ENCODE measurements at places on chromosomes 1 and 21. TPM values are rescaled to one million over a fixed set of nuclear protein-coding genes. Genes with fewer than 3 reads are reported as not detected.
A peak's percentile ranks its signal among the peaks of the same experiment; 100 is the strongest.

The VHLL gene
- not detected for total RNA-seq

The HTR1D gene
- total RNA-seq, result 0.54 TPM

The CGN gene
- total RNA-seq, result 50.7 TPM

The MEX3A gene
- total RNA-seq, result 63.9 TPM

The OLFML3 gene
- total RNA-seq, result 130 TPM

The C1QB gene
- not detected for total RNA-seq

The F13B gene
- total RNA-seq, result not detected

The HSPA6 gene
- total RNA-seq, result not detected

The GSTM5 gene
- 27.9 TPM for total RNA-seq

The FCER1G gene
- total RNA-seq, result 4.3 TPM

The KRTAP10-4 gene
- not detected for total RNA-seq

The KIRREL1 gene
- 66.8 TPM for total RNA-seq

- peak overlapping the region; percentile 33 for H3K4me3 ChIP-seq
- no peaks in the 10 kb centered on the region for H3K36me3 ChIP-seq
- peaks cover 35% of the 10 kb centered on the region for H3K4me1 ChIP-seq
- H3K27ac ChIP-seq, result no peak overlapping the region
- H3K27me3 ChIP-seq, result peaks cover 36% of the 10 kb centered on the region
Observed at GRCh38 chr1:165353731-165354671, 2.5 kb downstream of the LMX1A start.

DNA sequence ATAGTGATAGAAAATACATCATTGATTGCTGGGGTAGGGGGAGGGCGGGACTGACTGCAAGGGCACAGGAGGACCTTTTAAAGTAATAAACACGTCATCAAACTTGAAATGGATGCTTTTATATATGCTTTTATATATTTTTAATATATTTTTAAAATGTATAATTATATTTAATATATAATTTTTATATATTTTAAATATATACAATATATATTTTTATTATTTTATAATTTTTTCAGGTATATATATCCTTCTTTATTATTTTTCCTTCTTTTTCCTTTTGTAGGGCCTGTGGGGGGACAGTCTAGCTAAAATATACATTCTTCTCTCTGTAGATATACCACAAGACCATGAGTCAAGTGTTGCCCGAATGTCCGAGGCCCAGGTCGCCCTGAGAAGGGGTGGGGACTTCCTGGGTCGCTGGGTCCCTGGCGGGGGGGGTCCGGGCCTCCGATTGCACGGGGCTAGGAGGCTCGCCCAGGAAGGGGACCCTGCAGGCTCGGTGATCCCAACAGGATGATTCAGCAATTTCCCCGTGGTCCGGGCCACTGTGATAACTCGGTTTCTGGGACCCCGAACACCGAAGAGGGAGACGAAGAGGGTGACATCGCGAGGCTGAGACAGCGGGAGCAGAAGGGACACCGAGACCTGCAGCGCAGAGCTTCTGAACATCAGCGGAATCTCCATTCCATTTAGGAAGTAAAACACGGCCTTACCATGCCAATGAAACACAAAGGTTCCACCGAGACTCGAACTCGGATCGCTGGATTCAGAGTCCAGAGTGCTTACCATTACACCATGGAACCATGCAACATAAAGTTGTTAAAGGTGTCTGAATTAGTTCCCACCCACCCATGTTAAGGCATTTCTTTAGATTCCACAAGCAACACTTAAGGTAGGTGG is 112.5 kb upstream of the NBPF11 start:
- peaks cover 2% of the 10 kb centered on the region for H3K27me3 ChIP-seq
- no peak overlapping the region for H3K27ac ChIP-seq
- DNase-seq, result no peak
- peak overlapping the region; percentile 96 for H3K4me3 ChIP-seq

DNA sequence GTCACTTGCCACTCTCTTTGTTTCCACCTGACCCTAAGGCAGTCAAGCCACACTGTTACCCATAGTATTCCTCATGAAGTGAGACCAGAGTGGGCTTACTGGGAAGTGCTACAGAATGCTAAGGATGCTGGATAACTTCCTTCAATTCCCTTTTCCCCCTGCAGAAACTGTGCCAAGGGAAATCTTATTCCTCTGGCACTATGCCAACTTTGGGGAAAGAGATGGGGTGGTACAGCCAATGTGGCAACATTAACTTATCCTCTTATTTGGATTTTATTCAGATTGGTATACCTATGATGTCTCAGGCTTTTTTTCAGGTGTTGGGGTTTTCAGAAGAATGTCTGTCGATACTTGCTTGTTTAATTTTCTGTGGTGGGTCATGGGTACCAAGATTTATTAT is 599.4 kb upstream of the PBX1 start:
- no peak for DNase-seq
- H3K4me3 ChIP-seq, result no peak overlapping the region
- H3K36me3 ChIP-seq, result no peaks in the 10 kb centered on the region
- peaks cover 2% of the 10 kb centered on the region for H3K27me3 ChIP-seq

GRCh38 chr1:157137046-157137407 is 1.2 kb downstream of the ETV3 start:
- peaks cover 38% of the 10 kb centered on the region for H3K36me3 ChIP-seq
- DNase-seq, result no peak
- H3K27me3 ChIP-seq, result peaks cover 9% of the 10 kb centered on the region

- H3K27ac ChIP-seq, result no peak overlapping the region
- H3K4me1 ChIP-seq, result peaks cover 30% of the 10 kb centered on the region
- no peak overlapping the region for H3K4me3 ChIP-seq
- H3K27me3 ChIP-seq, result peaks cover 5% of the 10 kb centered on the region
- peaks cover 29% of the 10 kb centered on the region for H3K36me3 ChIP-seq
- no peak for DNase-seq
Observed at GRCh38 chr1:91697416-91697815, 188.5 kb downstream of the TGFBR3 start.

DNA sequence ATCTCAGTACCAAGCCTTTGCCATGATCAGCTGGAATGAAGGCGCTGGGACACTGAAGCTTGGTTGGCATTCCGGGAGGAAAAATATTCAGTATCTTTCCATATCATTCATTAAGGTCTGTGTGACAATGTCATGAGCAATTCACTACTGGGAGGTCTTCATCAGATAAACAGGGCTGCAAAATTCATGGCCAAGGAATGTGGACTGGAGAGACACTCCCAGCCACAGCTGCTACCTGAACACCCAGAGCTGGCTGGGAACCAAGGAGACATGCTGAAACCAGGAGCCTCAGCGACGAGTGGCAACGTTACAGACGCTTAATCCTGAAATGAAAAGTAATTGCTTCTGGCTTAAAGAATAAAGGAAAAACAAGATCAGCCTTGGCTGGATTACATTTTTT is 30.6 kb upstream of the DDAH1 start:
- H3K36me3 ChIP-seq, result no peaks in the 10 kb centered on the region
- no peak for DNase-seq
- no peak overlapping the region for H3K4me3 ChIP-seq
- no peak overlapping the region for H3K27ac ChIP-seq

DNA sequence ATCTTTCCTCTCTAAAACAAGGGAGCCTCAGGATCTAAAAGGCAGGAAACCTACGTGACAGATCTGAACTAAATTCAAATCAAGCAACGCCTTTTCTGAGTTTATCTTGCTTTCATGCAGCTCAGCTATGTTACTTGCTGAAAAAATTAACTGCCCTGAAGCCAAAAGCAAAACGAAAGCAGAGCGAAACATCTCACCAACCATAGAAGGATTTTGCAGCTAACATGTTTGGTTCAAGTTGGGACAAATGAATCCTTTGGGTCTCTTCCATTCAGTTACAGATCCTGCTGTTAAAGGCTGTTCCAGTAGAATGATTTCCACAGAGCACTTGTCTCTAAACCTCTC is 482 bp downstream of the SLC2A5 start:
- no peaks in the 10 kb centered on the region for H3K4me1 ChIP-seq
- no peaks in the 10 kb centered on the region for H3K36me3 ChIP-seq
- no peak overlapping the region for H3K27ac ChIP-seq
- H3K4me3 ChIP-seq, result no peak overlapping the region

GRCh38 chr1:42886046-42886739 is 39.8 kb downstream of the ZNF691 start:
- H3K4me3 ChIP-seq, result no peak overlapping the region
- H3K4me1 ChIP-seq, result no peaks in the 10 kb centered on the region
- H3K36me3 ChIP-seq, result no peaks in the 10 kb centered on the region
- no peaks in the 10 kb centered on the region for H3K27me3 ChIP-seq
- no peak overlapping the region for H3K27ac ChIP-seq

DNA sequence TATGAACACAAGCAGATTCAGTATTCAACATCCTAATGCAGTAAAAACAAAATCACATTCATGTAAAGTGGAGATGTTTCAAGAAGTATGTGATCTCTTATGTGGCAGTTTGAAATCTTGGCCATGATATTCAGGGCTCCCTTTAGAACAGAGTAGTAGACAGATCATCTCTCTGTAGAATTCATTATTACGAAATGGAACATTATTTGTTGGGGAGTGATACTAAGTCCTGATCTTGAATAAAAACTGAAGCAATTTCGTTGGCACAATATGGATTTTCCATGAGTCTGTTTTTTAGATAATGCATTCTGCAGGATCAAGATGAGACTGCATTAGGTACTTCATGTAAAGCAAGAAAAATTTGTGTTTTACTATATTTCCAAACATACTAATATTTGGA is 264.4 kb upstream of the NRIP1 start:
- no peak overlapping the region for H3K4me3 ChIP-seq
- no peak overlapping the region for H3K27ac ChIP-seq
- no peaks in the 10 kb centered on the region for H3K36me3 ChIP-seq
- DNase-seq, result no peak
- H3K27me3 ChIP-seq, result peaks cover 5% of the 10 kb centered on the region

GRCh38 chr1:63817152-63817667 is 43.4 kb downstream of the ROR1 start:
- no peak overlapping the region for H3K4me3 ChIP-seq
- H3K36me3 ChIP-seq, result peaks cover 16% of the 10 kb centered on the region
- H3K27ac ChIP-seq, result no peak overlapping the region
- H3K4me1 ChIP-seq, result no peaks in the 10 kb centered on the region
- H3K27me3 ChIP-seq, result no peaks in the 10 kb centered on the region
- DNase-seq, result no peak

- peaks cover 2% of the 10 kb centered on the region for H3K27me3 ChIP-seq
- H3K36me3 ChIP-seq, result no peaks in the 10 kb centered on the region
- no peak overlapping the region for H3K27ac ChIP-seq
- H3K4me3 ChIP-seq, result no peak overlapping the region
- peaks cover 11% of the 10 kb centered on the region for H3K4me1 ChIP-seq
- DNase-seq, result no peak
Observed at GRCh38 chr1:236736761-236737160, 50.5 kb downstream of the ACTN2 start.

GRCh38 chr1:247904122-247904521 is 8.7 kb downstream of the OR2W3 start:
- no peaks in the 10 kb centered on the region for H3K4me1 ChIP-seq
- no peak overlapping the region for H3K27ac ChIP-seq
- DNase-seq, result no peak
- peaks cover 3% of the 10 kb centered on the region for H3K36me3 ChIP-seq
- H3K27me3 ChIP-seq, result no peaks in the 10 kb centered on the region
- no peak overlapping the region for H3K4me3 ChIP-seq

- peaks cover 3% of the 10 kb centered on the region for H3K27me3 ChIP-seq
- no peak overlapping the region for H3K4me3 ChIP-seq
- H3K4me1 ChIP-seq, result no peaks in the 10 kb centered on the region
- no peak for DNase-seq
- no peak overlapping the region for H3K27ac ChIP-seq
Observed at GRCh38 chr1:30982937-30983336, 74.4 kb upstream of the SDC3 start.

DNA sequence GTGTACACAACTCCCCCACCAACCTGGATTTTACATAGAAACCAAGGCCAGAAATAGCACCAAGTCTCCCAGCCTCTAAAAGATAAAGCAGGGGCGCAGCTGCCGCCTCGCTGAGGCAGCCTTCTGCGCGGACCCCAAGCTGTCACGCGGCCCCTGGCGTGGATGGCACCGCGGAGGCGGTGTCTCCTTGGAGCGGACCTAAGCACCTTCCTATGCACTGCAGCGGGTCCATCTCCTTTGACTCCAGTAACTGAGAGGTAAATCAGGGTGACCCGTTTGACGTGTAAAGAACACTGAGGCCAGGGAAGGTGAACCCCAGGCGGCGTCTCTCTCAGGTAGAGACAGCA is 17.0 kb downstream of the ZNF697 start:
- no peak overlapping the region for H3K27ac ChIP-seq
- H3K4me3 ChIP-seq, result no peak overlapping the region
- no peak for DNase-seq
- H3K4me1 ChIP-seq, result peaks cover 13% of the 10 kb centered on the region

GRCh38 chr1:46300673-46301405 is 2.6 kb downstream of the LRRC41 start:
- H3K36me3 ChIP-seq, result peaks cover 21% of the 10 kb centered on the region
- H3K27me3 ChIP-seq, result peaks cover 10% of the 10 kb centered on the region
- peak overlapping the region; percentile 90 for H3K4me3 ChIP-seq
- peaks cover 22% of the 10 kb centered on the region for H3K4me1 ChIP-seq

DNA sequence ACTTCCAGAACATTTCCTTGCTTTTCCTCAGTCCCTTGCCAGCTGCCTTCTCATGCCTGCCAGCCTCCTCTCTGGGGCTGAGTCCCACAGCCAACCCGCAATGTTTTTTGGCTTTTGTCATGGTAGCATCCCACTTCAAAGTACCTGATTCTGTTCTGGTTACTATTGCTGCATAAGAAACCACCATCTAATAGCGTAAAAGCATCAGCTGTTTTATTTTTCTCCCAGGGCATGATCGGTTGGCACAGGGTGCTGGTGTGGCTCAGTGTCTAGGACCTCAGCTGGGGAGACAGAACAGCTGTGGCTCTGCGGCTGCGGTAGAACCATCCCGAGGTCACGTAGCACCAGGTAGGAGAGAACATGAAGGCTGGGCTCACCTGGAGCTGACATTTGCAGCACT is 8.9 kb upstream of the PRMT2 start:
- peaks cover 13% of the 10 kb centered on the region for H3K36me3 ChIP-seq
- no peak for DNase-seq
- H3K4me1 ChIP-seq, result no peaks in the 10 kb centered on the region
- no peak overlapping the region for H3K27ac ChIP-seq

DNA sequence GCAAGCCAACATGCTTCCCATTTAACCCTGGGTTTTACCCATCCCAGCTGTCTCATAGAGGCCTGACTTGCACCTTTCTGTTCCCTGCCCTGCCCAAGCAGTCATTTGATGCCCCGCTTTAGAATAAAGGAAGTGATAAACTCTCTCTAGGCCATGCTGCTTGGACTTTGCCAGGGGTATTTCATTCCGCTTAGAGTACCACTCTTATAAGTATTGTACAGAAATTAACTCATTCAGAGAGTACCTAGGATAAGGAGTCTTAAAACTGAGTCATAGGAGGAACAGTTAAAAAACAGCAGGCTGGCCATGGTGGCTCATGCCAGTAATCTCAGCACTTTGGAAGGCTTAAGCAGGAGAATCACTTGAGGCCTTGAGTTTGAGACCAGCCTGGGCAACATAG is 21.0 kb upstream of the LYST start:
- no peaks in the 10 kb centered on the region for H3K27me3 ChIP-seq
- no peak for DNase-seq
- no peaks in the 10 kb centered on the region for H3K4me1 ChIP-seq
- H3K27ac ChIP-seq, result no peak overlapping the region

GRCh38 chr1:2049225-2049717 is 940 bp upstream of the PRKCZ start:
- H3K27ac ChIP-seq, result no peak overlapping the region
- H3K4me1 ChIP-seq, result peaks cover 7% of the 10 kb centered on the region
- no peaks in the 10 kb centered on the region for H3K36me3 ChIP-seq
- peak; percentile 61 for DNase-seq

GRCh38 chr21:35645991-35646390 is 414.3 kb downstream of the SETD4 start:
- peaks cover 2% of the 10 kb centered on the region for H3K27me3 ChIP-seq
- H3K4me3 ChIP-seq, result no peak overlapping the region
- no peak for DNase-seq
- peaks cover 8% of the 10 kb centered on the region for H3K4me1 ChIP-seq
- no peaks in the 10 kb centered on the region for H3K36me3 ChIP-seq

GRCh38 chr1:51517361-51518032 is 1.6 kb downstream of the EPS15 start:
- H3K27me3 ChIP-seq, result peaks cover 6% of the 10 kb centered on the region
- peak overlapping the region; percentile 96 for H3K4me3 ChIP-seq
- H3K27ac ChIP-seq, result peak overlapping the region; percentile 97
- peaks cover 46% of the 10 kb centered on the region for H3K4me1 ChIP-seq
- H3K36me3 ChIP-seq, result peaks cover 17% of the 10 kb centered on the region
